ENCODE measurements at places on chromosomes 16 and 17. TPM values are rescaled to one million over a fixed set of nuclear protein-coding genes. Genes with fewer than 3 reads are reported as not detected.

The IGSF6 gene
- total RNA-seq = not detected

The CNGB1 gene
- total RNA-seq = 0.03 TPM

The NPIPB13 gene
- total RNA-seq = 2.1 TPM

The TP53I13 gene
- total RNA-seq = 99.5 TPM

The NOG gene
- total RNA-seq = 0.78 TPM

The KIF2B gene
- not detected for total RNA-seq

The KREMEN2 gene
- 1.3 TPM for total RNA-seq

The KRTAP1-5 gene
- not detected for total RNA-seq

The SLC5A10 gene
- 0.36 TPM for total RNA-seq

The VPS35 gene
- total RNA-seq = 78.3 TPM

The PCGF2 gene
- 53.9 TPM for total RNA-seq

The KCNH6 gene
- not detected for total RNA-seq

The MEIOB gene
- 2.1 TPM for total RNA-seq

The GFAP gene
- total RNA-seq = 0.98 TPM

The ITGA2B gene
- total RNA-seq = 1.2 TPM

The PGAP3 gene
- 6.6 TPM for total RNA-seq

The CLEC18B gene
- 0.26 TPM for total RNA-seq

The CLUH gene
- total RNA-seq = 91.4 TPM

The TLCD3B gene
- 0.27 TPM for total RNA-seq

The BBS2 gene
- total RNA-seq = 21.5 TPM

The ADAM11 gene
- total RNA-seq = 1.2 TPM

The TAX1BP3 gene
- 329 TPM for total RNA-seq

The CSH2 gene
- total RNA-seq = not detected

The AURKB gene
- 139 TPM for total RNA-seq

The TRPV3 gene
- 0.25 TPM for total RNA-seq

The CSF3 gene
- 0.42 TPM for total RNA-seq

The PLLP gene
- total RNA-seq = 1.4 TPM

The ABCA8 gene
- 0.59 TPM for total RNA-seq

The CBX8 gene
- 14.3 TPM for total RNA-seq

The IRF8 gene
- 0.53 TPM for total RNA-seq

The HP gene
- not detected for total RNA-seq

The SPATA2L gene
- total RNA-seq = 11.6 TPM

The PRSS27 gene
- 1.1 TPM for total RNA-seq

The CD300LG gene
- not detected for total RNA-seq

The JPH3 gene
- 1.9 TPM for total RNA-seq

The ATP1B2 gene
- total RNA-seq = 0.12 TPM

The HAGHL gene
- 18.5 TPM for total RNA-seq

The TSPOAP1 gene
- not detected for total RNA-seq

The NPIPA2 gene
- 1.1 TPM for total RNA-seq

The ZKSCAN2 gene
- total RNA-seq = 2.4 TPM

The SLC22A31 gene
- total RNA-seq = 1.9 TPM

The OR1F1 gene
- 0.18 TPM for total RNA-seq

The SCO1 gene
- total RNA-seq = 58.4 TPM

The TSNAXIP1 gene
- total RNA-seq = 0.31 TPM
